Urinary bladder (tissue), 4 donors: ENCODE measurements at places on chromosomes 7 and 10. TPM values are rescaled to one million over a fixed set of nuclear protein-coding genes. Genes with fewer than 3 reads are reported as not detected.

DNA sequence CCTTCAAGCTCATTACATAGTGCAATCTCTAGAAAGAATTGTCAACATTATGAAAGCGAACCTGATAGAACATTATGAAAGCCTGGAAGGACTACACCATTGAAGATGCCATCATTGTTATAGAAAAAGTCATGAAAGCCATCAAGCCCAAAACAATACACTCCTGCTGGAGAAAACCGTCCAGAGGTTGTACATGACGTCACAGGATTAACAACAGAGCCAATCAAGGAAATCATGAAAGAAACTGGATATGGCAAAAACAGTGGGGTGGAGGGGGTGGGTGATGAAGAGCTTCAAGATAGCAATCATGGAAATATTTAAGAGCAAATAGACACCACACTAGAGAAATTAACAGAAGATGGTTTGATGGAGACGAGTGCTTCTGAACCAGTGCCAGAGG lies 45.7 kb downstream of the TOMM7 start:
- DNase-seq, result no peak

GRCh38 chr7:2540641-2541051 lies 14.7 kb downstream of the BRAT1 start:
- no peak for DNase-seq

GRCh38 chr10:6195846-6196245 lies 6.9 kb upstream of the PFKFB3 start:
- DNase-seq, result no peak

- DNase-seq, result no peak
These were observed 9.4 kb downstream of the NUDT5 start for GRCh38 chr10:12186323-12186722.

DNA sequence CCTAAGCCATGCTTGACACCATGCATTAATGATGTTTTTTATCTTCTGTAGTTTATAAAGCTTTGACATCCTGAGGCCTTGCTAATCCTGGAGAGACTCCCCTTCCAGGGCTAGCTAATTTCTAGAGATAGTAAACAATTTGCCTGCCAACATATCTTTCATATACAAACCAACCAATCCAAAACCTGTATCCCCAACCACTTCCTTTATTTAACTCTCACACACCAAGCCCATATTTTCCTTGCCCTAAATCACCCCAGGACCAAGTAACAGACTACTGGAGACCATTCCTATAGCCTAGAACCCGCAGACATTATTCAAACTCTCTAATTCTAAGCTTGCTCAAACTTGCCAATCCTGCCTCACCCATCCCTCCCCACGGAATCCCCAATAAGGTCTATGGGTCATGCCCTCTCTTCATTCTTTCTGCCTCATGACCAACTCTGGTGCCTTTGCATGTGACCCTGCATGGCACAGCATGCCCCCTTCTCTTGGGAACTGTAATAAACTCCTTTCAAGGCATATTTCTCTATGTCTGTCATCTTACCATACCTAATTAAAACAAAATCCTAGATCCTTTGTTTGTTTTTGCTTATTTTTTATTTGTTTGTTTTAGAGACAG lies 116.6 kb upstream of the CACUL1 start:
- no peak for DNase-seq

DNA sequence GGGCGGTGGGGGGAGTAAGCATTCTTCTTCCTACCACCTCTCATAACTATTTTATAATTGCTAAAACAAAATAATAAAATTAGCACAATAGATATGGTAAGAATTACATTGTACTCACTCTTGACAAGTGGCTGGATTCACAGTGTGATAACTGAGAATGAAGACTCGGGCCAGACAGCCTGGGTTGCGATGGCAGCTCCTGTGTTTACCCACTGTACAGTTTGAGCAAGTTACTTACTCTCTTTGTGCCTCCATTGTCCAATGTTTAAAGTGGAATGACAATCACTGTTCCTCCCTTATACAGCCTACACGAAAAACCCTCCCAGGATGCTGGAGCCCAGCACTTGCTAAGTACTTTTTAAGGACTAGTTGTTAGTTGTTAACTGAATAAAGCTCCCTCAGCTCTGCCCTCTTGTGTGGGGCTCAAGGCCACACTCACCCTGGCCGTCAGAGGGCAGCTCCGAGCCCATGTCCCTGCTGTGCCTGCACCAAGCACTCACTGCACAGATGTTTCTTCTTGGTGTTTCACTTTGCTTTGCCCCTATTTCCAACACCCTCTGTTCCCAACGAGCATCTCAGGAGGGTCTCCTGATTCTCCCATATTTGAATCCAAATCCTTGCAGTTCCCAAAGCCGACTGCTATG lies 56.4 kb upstream of the NPS start:
- DNase-seq, result no peak

GRCh38 chr7:20895563-20895962 lies 108.9 kb upstream of the SP8 start:
- no peak for DNase-seq

DNA sequence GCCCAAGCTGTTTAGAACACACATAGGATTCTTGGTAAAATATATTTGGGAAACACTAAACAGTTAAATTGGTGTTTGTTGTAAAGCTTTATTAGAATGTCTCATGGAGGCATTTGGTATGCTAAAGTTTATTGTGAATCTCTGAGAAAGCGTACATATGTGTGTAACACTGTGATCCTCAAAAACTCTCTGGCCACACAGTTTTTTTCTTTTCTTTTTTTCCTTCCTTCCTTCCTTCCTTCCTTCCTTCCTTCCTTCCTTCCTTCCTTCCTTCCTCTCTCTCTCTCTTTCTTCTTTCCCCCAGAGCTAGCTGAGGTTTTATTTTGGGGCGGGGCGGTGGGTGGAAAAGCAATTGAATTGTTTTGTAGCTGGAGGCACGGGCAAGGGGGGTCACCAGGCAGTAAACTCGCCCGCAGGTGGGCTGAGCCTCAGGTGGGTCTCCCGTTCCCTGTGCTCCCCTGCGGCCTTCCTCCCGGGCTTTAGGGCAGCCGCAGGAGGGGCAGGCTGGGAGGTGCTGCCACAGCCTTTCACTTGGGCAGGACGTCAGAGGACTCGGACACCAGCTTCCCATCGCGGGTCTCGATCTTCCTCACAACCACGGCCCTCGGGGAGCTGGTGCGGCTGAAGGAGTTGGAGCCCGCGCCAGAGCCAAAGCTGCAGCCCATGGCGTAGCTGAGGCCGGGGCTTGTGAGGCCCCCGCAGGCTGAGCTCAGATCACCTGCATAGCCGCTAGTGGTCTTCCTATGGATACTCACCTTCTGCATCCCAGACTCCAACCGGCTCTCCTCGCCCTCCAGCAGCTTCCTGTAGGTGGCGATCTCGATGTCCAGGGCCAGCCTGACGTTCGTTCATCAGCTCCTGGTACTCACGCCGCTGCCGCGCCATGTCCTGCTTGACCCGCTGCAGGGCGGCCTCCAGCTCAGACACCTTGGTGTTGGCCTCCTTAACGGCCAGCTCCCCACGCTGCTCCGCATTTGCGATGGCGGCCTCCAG lies 459.0 kb downstream of the GATA3 start:
- DNase-seq, result no peak

DNA sequence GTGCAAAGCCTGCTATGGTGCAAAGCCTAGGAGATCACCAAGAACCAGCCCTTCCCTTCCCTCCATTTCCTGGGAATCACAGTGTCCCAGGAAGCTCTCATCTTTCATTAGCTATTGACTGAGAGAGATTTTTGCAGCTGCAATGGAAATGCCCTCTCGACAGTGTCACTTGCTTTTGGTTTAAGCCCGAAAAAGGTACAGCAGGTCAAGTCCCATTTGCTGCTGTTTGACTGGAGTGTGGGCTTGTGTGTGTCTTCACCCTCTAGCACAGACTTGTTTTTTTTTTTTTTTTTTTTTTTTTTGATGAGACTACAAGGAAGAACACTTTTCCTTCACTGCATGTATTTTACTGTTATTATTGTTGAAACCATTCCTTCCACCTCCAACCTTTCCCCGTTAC lies 36.3 kb downstream of the NRG3 start:
- no peak for DNase-seq

GRCh38 chr10:119502618-119503155 lies 39.8 kb downstream of the RGS10 start:
- no peak for DNase-seq

- no peak for DNase-seq
These were observed 34.5 kb downstream of the GOT1 start for GRCh38 chr10:99395750-99396445.

GRCh38 chr10:97852277-97852676 lies 2.6 kb downstream of the GOLGA7B start:
- DNase-seq, result no peak

GRCh38 chr10:107443813-107444212 lies 279.3 kb upstream of the SORCS1 start:
- no peak for DNase-seq

GRCh38 chr10:12474727-12475412 lies 125.5 kb downstream of the CAMK1D start:
- DNase-seq, result no peak

DNA sequence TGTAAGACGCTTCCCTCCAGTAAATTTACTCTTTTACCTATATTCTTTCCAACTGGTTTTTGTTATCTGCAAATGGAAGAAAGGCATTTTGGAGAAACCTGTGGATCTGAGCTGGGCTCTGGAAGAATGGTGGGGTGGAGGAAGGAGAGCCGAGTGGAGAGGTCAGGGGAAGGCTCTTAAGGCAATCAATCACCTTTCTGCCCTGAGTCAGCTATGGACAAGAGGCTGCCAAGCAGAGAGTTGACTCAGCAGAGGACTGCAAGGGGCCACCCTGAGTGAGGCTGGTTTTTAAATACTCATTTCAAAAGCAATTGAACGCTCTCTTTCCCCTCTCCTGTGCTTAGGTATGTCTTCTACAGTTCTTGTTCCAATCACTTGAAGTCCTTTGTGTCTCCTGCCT lies 81.8 kb downstream of the SPAG6 start:
- DNase-seq, result no peak

DNA sequence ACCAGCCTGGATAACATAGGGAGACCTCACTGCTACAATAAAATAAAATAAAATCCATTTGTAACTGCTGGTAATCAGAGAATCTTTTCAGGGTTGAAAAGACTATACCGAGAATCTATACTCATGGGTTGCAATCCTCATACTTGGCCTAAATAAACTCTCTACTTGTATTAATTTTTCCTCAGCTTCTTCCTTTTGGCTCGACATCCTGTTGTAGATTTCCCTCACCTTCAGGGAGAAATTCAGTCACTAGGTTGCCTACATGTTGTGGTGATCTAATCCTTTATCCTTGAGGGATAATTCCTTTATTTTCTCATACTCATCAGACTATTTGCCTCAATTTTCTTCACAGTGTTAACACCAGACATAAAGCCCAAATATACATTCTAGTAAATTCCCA lies 1093.4 kb downstream of the SORCS3 start:
- no peak for DNase-seq

GRCh38 chr10:80158598-80159127 lies 26.1 kb downstream of the PLAC9 start:
- DNase-seq, result no peak

- no peak for DNase-seq
These were observed 36.6 kb downstream of the GTF2IRD1 start for GRCh38 chr7:74489997-74490945.

- no peak for DNase-seq
These were observed 822 bp downstream of the SAMD9L start for GRCh38 chr7:93147363-93147762.

DNA sequence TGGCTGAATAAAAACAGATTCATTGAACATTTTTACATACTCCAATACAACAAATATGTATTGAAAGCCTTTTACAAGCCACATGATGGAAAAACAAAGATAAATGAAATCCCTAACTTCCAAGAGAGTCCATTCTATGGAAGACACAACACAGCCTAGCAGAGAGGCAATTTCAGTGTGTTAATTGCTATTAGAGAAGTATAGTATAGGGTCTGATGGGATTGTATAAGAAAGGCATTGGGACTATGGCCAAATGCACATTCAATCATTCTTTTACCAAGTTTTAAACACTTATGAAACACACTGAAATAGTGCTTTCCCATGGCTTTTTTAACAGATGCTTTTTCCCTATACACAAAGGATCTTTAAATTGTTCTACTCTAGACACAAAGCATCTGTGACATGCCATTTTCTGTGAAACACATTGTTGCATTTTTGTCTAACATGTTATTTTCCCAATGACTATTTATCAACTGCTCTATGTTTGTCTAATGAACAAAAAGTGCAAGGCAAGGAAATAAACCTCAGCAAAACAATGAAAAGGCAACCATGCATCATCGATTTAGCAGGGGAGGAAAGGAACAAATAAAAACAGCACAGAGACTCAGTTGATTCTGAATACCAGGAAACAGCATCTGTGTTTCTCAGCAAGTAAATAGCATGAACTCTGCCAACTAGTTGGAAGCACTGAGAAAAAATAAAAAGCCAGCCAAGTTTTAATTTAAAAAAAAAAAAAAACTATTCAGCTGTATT lies 42.4 kb upstream of the PHYHIPL start:
- no peak for DNase-seq

DNA sequence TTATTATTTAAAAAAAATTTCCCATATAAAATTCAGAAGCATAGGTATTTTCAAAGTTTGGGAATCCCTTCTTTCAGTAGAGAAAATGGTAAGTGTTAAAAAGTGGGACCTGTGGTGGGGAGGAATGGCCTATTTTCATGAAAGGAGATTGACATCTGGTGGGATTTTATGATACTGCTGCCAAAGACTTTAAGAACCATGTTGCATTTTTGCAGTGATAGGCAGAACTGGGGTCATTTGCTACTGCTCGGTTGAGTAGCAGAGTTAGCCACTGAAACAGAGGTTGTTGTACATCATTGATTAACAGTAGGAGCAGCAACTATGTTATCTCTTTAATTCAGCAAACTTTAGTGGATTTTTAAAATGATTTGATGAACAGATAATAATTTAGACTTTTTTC lies 4.4 kb downstream of the BICC1 start:
- DNase-seq, result no peak

DNA sequence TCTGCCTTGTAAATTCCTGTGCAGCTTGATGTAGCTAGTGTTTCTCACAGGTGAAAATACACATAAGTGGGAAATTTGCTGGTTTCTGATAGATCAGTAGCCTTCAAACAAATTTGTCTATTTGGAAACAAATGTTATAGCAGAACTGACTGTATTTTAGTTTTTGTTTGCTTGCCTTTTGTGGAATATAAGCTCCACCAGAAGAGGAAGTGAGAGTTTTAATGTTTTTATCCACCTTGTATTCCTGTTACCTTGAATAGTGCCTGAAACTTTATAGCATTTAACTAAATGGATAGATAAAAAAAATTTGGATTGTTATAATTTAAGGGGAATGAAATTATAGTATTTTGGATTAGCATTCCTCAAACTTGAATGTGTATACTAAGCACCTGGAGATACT lies 9.8 kb downstream of the WAC start:
- no peak for DNase-seq

GRCh38 chr10:6522230-6522629 lies 57.8 kb downstream of the PRKCQ start:
- no peak for DNase-seq

- no peak for DNase-seq
These were observed 255.8 kb upstream of the CNTNAP2 start for GRCh38 chr7:145860809-145861208.

Gene UPK3B
- total RNA-seq, result 23.6 TPM

Gene HTRA1
- total RNA-seq, result 83.9 TPM

Gene SH3PXD2A
- 56.9 TPM for total RNA-seq

Gene IL2RA
- 0.37 TPM for total RNA-seq

Gene CPXM2
- total RNA-seq, result 12.3 TPM

Gene NUTM2A
- total RNA-seq, result 0.69 TPM
